ENCODE measurements at places on chromosomes 12 and 14.

DNA sequence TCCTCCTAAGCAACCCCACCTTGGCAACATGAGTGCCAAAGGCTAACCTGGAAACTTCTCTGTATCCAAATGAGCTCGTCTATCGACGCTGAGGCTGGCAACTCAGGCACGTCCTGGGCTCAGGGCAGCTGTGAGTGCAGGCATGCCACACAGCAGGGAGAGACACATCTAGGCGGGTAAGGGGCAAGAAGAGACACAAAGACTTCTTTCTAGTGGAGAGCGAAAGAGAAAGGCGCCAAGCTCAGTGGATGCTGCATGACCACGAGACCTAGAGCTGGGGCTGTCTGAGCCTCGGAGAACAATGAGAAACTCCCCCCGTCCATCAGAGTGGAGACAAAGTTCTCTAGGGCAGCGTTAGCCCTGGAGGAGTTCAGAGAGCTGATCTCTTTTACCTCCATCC lies 170.4 kb downstream of the CALM1 start:
- no peak for DNase-seq

DNA sequence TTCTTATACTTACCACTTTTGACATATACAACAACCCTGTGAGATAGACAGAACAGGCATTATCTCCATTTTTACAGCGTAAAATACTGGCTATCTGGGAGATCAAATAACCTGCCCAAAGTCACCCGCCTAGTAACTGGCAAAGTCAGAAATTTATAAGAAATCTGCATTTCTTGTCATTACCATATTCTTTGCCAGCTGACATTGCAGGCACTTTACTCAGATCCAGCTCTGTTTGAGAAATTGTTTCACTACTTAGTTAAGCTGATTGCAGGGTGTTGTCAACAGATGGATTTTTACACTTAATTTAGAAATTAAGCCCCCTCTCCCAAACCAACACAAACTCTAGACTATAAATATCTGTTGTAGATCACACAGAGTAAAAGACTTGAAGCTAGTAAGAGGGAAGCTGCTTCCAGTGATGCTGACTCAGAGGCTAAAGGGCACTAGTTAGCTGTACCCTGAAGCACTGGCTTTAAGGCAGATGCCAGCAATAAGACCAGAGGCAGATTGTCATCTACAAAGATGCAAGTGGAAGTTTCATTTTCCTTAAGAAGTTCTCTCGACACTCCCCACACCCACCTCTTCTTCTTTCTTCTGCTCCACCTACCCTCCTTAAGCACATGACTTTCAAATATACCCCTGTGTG lies 153.1 kb downstream of the ANO6 start:
- no peak for DNase-seq

DNA sequence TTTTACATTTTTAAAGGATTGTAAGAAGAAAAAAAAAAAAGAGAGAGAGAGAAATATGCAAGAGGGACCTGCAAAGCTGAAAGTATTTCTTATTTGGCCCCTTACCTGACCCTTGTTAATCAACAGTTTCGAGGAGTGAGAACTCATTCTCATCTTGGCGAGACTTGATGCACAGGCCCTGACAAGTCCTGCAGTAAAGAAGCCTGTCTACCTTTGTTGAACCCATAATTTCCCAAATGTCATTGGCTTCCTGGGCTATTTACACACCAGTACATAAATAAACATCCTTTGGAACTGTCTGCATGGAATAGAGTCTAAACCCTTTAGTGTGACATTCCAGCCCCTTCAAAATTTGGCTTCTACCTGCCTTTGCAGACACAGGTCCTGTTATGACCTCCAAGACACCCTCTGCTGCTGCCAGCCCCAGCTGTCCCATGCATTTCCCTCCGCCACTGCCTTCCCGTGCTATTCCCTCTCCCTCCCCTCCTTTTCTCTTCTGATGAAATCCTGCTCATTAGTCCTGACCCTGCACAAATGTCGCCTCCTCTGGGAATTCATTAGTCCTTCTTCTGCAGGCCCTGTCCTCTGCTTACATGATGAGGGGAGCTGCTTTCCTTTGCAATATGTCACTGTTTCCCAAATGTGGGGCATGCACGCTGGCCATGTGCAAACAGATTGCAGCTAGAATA lies 35.1 kb downstream of the MYL2 start:
- DNase-seq, result no peak

DNA sequence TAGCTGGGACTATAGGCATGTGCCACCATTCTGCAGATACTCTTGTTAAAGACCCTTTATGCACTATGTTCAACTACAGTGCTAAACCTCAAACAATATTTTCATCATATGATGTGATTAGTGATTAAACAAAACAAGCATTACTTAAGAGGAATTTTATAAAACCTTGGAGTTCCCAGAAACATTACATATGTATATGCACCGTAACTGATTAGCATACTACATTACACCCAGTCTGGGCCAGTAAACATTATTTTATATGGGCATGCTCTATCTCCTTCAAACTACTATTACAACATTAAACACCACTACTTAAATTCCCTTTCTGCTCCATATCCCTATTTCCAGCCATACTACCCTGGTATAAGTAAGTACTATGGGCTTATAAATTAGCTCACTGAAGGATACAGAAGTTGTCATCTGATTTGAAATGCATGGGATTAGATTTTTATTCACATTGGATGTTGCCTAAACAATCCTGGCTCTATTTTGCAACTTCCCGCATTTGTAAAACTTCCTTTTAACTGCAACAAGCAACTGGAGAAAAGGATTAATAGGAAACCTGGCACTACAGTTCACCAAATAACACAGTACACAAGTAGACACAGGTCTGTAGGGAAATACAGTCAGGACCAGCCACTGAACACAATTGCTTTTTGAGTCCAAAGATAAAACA lies 205.8 kb downstream of the MED13L start:
- DNase-seq, result no peak

GRCh38 chr12:111425655-111426054 lies 19.9 kb downstream of the SH2B3 start:
- DNase-seq, result no peak

DNA sequence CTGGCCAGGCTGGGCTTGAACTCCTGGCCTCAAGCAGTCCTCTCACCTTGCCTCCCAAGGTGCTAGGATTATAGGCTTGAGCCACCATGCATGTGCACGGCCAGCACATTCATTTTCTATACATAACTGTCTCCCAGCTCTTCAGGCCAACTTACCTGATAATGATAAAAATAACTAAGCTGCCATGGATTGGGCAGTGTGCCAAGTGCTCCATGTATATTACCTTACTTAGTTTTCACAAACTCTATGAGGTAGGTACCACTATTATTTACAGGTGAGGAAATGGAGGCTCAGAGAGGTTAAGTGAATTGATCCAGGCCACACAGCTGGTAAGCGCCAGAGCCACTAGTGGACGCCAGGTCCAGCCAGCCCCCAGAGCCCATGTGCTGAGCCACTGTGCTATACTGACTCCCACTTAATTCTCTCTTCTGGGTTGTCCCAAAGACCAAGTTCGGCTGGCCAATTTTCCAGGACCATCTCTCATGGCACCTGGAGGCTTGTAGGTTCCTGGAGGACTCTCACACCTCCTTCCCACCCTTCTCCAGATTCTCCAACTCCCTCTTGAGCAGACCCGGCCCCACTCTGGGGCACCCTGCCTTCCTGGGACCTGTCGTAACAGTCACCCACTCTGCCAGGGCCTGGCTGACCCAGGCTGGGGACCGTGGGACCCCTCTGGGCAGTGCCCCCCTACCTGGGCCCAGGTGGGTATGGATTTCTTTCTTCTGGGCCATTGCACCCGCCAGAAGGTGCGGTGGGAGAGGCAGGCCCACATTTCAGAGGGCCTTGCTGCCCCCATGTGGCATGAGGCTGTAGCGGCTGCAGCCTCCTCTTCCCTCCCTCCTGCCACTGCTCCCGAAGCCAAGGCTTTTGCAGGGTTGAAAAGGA lies 30.2 kb upstream of the CIPC start:
- peak; percentile 74 for DNase-seq

- DNase-seq, result no peak
These were observed 472.1 kb downstream of the BCL11B start for GRCh38 chr14:98799891-98800290.

DNA sequence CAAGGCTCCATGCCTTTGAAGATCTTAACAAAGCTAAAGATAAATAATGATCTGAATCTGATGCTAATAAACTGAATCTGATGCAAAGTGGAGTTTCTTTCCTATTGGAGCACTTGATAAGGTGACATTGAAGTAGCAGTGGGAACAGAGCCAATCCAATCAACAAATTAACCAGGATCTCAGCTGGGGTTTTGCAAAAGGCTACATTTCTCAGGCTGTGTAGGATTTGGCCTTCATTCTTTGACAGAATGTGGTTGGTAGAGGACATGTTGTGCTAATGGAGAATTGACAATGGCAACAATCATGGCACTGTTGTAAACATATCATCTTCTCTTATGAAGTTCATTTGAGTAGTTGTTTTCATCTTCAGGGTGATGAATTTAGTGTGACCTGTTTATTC lies 164.9 kb downstream of the CCDC91 start:
- DNase-seq, result no peak

GRCh38 chr14:63760014-63760413 lies 32.1 kb upstream of the SGPP1 start:
- no peak for DNase-seq

DNA sequence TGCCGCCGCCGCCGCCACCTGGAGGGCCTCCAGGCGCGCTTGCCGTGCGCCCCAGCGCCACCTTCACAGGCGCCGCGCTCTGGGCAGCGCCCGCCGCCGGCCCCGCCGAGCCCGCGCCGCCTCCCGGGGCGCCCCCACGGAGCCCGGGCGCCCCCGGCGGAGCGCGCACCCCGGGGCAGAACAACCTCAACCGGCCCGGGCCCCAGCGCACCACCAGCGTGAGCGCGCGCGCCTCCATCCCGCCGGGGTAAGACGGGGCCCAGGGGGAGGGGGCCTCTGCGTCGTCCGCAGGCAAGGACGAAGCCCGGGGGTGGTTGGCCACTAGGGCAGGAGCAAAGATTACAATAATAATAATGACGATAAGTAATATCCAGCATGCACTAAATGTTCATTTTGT lies 21.3 kb downstream of the DTX1 start:
- no peak for DNase-seq

- no peak for DNase-seq
These were observed 2.0 kb downstream of the NFKBIA start for GRCh38 chr14:35402323-35403113.

GRCh38 chr14:42070031-42070430 lies 463.4 kb downstream of the LRFN5 start:
- DNase-seq, result no peak

DNA sequence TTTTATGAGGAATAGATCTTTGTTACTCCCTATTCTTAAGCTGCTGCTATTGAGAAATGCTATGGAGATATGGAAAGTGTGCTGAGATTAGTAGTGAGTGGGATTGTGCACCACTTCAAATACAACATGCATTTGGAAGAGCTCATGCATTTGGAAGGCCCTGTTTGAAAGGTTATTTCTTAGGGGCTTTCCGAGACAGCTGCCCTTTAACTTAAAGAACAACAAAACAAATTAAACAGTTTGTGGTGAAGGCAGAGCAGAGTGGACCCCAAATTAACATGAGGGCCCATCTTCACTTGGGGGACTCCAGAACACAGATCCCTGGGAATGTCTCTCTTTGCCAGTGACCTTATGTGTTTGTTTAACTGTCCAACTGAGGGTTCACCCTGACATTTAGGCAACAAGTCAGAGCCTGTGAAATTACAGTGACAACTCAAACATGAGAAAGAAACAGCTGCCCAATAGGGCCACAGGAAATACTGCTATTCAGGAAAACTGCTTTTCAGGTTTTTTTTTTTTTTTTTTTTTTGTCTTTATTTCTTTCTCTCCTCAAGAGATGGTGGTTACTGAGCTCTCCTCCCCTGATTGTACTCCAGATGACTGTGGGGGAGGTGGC lies 41.4 kb upstream of the IGF1 start:
- DNase-seq, result no peak

- DNase-seq, result no peak
These were observed 18.3 kb downstream of the SLC25A47 start for GRCh38 chr14:100341301-100342031.

DNA sequence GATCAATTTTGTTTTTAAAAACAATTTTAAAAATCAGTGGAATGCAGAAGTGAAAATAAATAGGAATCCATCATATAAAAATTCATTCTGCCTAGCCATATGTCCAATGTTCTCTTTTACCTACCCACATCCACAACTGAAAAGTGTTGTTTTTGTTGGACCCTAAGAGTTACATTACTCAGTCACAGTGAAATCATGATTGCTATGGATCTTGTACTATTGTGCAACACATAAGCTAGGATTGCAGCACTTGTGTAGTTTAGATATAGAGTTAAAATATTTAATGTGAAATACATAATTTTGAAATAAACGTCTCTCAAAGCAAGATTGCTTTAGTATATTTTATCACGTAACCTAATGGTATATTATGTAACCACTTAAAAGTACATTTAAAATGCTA lies 213.3 kb upstream of the CLEC14A start:
- DNase-seq, result no peak

DNA sequence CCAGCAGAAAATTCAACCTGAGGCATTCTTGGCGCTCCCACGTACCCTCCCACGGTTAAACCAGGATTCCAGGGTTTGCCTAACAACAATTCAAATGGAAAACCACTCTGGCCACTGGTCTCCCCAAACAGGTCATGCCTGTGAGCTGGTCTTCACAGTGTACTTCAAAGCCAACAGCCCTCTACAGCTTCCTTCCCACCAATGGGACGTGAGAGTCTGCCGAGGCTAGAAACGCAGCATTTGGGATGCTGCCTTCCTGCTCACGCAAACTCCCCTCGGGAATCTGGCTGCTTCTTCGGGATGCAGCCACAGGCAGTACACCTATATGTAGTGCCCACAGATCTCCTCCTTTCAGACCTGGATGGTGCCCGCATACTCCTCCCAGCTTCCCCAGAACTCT lies 149.1 kb downstream of the KLHL28 start:
- DNase-seq, result no peak

DNA sequence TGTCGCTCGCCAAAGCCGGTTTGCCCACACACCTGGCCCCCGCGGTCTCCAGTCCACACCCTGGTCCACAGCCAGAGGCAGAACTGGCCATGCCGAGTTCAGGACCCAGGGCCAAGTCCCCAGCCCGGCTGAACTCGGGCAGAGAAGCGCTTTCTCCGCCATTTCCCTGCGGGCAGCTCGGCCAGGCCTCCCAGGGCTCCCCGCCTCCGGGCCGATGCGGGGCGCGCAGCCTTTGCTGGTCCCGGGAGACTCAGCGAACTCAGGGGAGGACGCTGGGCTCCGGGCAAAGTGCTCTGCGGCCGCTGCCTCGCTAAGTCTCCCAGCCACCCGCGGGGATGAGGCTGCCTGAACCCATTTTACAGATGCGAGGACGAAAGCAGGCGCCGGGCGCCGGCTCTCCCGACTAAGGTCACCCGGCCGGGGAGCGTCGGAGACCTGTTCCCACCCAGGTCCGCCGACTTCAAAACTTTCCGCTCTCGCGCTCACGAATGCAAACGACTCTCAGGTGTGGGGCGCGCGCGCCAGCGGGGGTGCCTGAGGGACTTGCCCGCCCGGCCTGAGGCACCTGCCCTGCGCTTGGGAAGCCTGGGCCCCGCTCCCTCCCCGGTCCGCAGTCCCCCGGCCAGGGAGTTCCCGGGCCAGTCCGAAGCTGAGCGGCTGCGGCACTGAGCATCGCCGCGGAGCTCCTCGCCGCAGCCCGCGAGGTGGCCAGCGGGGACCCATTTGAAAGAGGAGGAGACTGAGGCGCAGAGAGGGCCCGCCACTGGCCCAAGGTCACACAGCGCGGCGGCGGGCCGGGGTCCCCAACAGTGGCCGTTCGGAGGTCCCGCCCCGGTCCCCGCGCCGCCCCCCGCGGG lies 627 bp downstream of the TESC start:
- no peak for DNase-seq

- no peak for DNase-seq
These were observed 147.8 kb upstream of the ATP2B1 start for GRCh38 chr12:89856431-89856830.
